MCF 10A (cell line): ENCODE measurements at places on chromosomes 5 and 9. TPM values are rescaled to one million over a fixed set of nuclear protein-coding genes. Genes with fewer than 3 reads are reported as not detected.

The ADAMTS12 gene
- not detected in 2 replicates for total RNA-seq

The CTNND2 gene
- not detected in 2 replicates for total RNA-seq

The GPR21 gene
- 0.37 TPM in 1 of 2 replicates, not detected in the other for total RNA-seq

The BASP1 gene
- 76.3 and 84.5 TPM in 2 replicates for total RNA-seq

DNA sequence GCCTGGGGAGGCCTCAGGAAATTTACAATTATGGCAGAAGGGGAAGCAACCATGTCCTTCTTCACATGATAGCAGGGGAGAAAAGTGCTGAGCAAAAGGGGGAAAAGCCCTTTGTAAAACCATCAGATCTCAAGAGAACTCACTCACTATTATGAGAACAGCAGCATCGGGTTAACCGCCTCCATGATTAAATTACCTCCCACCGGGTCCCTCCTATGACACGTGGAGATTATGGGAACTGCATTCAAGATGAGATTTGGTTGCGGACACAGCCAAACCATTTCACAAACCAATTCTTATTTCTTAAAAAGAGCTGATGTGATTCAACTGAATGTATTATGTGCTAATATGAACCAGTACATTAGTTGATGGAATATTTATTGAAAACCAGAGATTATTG is 63.9 kb downstream of the PARP8 start:
- H3K27me3 ChIP-seq = no peaks in the 10 kb centered on the region
- no peak for DNase-seq
- H3K27ac ChIP-seq = no peak overlapping the region

- H3K4me3 ChIP-seq = no peak overlapping the region
- H3K27me3 ChIP-seq = no peaks in the 10 kb centered on the region
- H3K4me1 ChIP-seq = peaks cover 6% of the 10 kb centered on the region
- H3K36me3 ChIP-seq = no peaks in the 10 kb centered on the region
- H3K27ac ChIP-seq = no peak overlapping the region
Measured at GRCh38 chr9:108278341-108278740, 577.4 kb downstream of the ACTL7B start.

DNA sequence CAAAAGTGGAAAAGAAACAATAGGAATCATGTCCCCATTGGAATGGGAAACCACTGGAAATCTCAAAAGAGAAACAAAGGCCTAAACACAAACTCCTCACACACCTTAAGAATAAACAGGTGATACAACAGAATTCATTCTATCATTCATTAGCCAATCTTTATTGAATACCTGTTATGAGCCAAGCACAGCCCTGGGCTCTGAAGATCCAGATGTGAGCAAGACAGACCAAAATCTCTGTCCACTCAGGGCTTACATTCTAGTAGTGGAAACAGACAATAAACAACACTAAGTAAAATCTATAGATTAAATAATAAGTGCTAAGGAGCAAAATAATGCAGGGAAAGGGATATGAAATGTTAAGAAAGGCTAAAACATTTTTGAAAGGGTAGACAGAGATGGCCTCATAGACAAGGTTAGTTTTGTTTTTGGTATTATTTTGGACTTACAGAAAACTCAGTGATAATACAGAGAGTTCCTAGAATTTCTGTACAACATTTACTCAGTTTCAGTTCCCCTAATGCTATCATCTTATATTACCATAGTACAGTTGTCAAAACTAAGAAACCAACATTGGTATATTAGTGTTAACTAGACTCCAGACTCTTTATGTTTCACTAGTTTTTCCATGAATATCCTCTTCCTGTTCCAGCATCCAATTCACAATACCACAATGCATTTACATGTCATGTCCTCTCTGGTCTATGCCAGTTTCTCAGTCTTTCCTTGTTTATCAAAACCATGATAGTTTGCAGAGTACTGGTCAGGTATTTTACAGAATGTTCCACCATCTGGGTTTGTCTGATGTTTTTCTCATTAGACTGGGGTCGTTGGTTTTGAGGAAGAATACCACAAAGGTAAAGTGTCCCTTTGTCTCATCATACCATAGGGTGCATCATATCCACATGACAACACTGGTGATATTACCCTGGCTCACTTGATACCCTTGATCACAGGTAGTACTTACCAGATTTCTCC is 103.7 kb downstream of the SIL1 start:
- no peak overlapping the region for H3K4me3 ChIP-seq
- no peaks in the 10 kb centered on the region for H3K4me1 ChIP-seq
- peaks cover 17% of the 10 kb centered on the region for H3K36me3 ChIP-seq
- no peak for DNase-seq
- H3K27me3 ChIP-seq = no peaks in the 10 kb centered on the region

DNA sequence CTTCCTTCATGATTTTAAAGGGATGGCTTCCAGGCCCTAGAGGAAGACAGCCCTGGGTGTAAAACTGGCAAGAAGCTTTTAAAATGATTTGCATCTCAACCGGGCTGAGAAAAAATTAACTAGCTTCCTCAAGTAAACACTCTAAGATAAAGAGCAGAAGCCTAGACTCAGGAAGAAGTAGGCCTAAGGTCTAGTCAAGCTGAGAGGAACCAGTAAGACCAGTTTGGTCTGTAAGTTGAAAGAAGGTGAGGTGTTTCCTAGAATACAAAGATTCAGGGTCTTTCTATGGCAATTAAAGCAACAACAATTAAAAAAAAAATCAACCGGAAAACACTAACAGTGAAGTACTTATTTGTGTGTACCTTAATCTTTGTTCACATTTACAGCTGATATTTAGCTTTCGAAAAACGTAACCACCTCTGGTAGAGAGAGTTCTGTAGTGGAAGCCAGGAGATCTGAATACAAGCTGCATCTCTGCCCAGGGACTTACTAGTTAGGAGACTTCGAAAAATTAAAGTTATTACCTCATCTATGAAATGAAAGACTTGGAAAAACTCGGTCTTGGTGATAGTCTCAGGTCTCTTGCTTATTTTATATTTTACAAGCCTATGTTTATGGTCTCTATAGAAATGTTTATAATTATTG is 75.7 kb downstream of the TUSC1 start:
- no peak for DNase-seq
- no peak overlapping the region for H3K4me3 ChIP-seq
- no peaks in the 10 kb centered on the region for H3K4me1 ChIP-seq
- H3K27me3 ChIP-seq = peaks cover 11% of the 10 kb centered on the region

DNA sequence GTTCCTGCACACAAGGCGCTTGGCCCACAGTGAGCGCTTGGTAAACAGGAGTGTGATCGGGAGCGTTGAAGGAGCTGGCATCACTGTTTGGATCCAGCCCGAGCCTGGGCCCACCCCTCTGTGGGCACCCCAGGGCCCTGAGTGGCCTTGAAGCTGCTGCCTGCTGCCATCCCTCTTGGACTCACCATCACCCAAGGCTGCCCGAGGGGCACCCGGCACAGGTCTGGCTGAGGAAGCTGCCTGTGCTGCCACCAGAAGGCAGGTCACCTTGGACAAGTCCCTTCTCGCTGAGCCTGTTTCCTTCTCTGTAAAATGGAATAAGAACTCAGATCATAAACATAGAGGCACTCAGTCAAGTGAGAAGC is 53.6 kb downstream of the LRSAM1 start:
- no peak overlapping the region for H3K27ac ChIP-seq
- H3K36me3 ChIP-seq = peaks cover 92% of the 10 kb centered on the region
- no peaks in the 10 kb centered on the region for H3K27me3 ChIP-seq

- peaks cover 11% of the 10 kb centered on the region for H3K4me1 ChIP-seq
- peaks cover 34% of the 10 kb centered on the region for H3K27me3 ChIP-seq
Measured at GRCh38 chr5:168047669-168048111, 243.8 kb upstream of the WWC1 start.

- H3K36me3 ChIP-seq = no peaks in the 10 kb centered on the region
- no peak overlapping the region for H3K4me3 ChIP-seq
- no peaks in the 10 kb centered on the region for H3K27me3 ChIP-seq
- no peak overlapping the region for H3K27ac ChIP-seq
- peaks cover 14% of the 10 kb centered on the region for H3K4me1 ChIP-seq
Measured at GRCh38 chr9:103804077-103804735, 289.9 kb upstream of the SMC2 start.

DNA sequence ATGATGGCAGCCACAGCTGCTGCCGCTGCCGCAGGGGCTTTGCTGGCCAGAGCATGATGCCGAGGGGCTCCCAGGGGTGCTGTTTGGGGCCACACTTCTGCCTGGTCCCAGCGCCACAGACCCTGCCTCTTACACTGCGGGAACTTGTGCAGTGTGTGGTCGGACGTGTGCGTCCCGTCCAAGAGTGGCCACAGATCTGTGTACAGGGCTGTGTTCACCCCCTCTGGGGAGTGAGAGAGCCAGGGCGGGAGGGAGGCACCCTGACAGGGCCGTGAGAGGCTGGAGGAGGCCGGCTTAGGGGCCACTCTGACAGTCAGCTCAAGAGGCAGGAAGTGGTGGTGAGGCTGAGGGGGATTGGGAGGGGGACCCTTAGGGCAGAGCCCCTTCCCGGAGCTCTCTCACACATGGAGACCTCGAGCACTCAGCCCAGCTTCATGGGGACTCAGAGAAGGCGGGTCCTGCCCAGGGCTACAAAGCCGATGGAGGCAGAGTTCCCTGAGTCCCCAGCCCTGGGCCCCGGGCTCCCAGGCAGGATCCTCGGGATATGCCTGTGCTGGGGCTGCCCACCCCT is 13.1 kb upstream of the CARD19 start:
- no peaks in the 10 kb centered on the region for H3K36me3 ChIP-seq
- H3K27me3 ChIP-seq = no peaks in the 10 kb centered on the region
- H3K4me3 ChIP-seq = no peak overlapping the region
- H3K4me1 ChIP-seq = no peaks in the 10 kb centered on the region
- H3K27ac ChIP-seq = no peak overlapping the region

GRCh38 chr9:128526720-128527119 is 22.2 kb downstream of the GLE1 start:
- no peaks in the 10 kb centered on the region for H3K27me3 ChIP-seq
- no peak overlapping the region for H3K27ac ChIP-seq
- no peak overlapping the region for H3K4me3 ChIP-seq
- no peak for DNase-seq
- peaks cover 4% of the 10 kb centered on the region for H3K4me1 ChIP-seq
